ENCODE measurements at places on chromosomes 2 and 18. TPM values are rescaled to one million over a fixed set of nuclear protein-coding genes. Genes with fewer than 3 reads are reported as not detected.

ASIC4 gene
- not detected for total RNA-seq

REG3G gene
- not detected for total RNA-seq

SOCS6 gene
- 33.3 TPM for total RNA-seq

CCDC88A gene
- 52.9 TPM for total RNA-seq

MOGAT1 gene
- not detected for total RNA-seq

RNU2-63P gene
- total RNA-seq: not detected

SRD5A2 gene
- total RNA-seq: not detected

PPIL3 gene
- total RNA-seq: 56.0 TPM

HOXD4 gene
- total RNA-seq: 0.56 TPM
